Glomerular endothelial cell (primary cell): ENCODE measurements at places on chromosomes 13 and 19. TPM values are rescaled to one million over a fixed set of nuclear protein-coding genes. Genes with fewer than 3 reads are reported as not detected.
A peak's percentile ranks its signal among the peaks of the same experiment; 100 is the strongest.

DNA sequence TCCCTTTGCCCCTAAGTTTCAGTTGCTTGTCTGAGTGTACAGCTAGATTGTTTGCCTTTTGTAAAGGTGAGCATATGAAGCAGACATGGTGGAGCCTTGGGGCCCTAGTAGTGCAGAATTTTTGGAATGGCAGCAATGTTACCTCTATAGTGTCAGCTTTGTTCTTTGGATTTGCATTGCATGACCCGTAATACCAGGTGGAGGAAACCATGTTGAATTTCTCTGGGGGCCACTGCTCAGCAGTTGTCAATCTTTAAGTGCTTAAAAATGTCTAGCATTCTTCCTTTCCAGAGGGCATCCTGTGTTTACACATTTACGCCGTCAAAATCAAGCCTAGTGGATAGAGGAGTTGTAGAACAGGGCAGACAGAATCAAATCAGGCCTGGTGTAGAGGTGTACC lies 303.3 kb downstream of the ATP8A2 start:
- DNase-seq = no peak

DNA sequence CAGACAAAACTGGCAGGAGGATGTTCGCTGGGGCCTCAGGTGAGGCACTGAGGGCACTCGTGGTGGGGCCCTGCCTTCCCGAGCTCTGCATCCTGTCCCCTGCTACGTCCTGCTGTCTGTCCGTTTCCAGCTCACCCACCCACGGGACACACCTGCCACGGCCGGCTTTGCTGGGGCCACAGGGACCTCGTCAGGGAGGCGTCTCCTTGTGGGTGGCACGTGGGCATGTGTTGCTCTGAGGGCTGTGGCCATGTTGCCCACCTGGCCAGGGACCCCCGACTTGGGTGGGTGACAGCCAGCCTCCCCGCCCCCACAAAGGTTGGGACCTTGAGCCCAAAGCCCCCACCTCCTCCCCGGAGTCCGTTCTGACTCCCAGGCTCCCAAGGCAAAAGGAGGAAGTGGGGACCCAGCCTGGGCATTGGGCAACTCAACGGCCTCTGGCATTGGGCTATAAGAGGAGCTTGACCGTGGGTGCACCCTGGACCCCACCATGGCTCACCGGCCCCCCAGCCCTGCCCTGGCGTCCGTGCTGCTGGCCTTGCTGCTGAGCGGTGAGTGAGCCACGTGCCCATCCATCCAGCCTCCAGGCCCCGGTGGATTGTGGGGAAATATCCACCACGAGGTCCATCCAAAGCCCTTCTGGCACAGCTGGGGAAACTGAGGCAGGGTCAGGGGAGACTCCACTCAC lies at the start of gene PRTN3:
Gene PRTN3 (plus strand): TSS at position 481 of the 688 bp plus-strand sequence. CDS start 10 bp downstream, at position 491.
- DNase-seq = no peak

GRCh38 chr19:54430306-54431254 lies 15.3 kb downstream of the TTYH1 start:
- DNase-seq = no peak

GRCh38 chr19:19743176-19743575 lies 10.3 kb upstream of the ZNF14 start:
- DNase-seq = no peak

Gene OR4F17
- total RNA-seq = not detected in 2 replicates

- no peak for DNase-seq
These were observed 3.2 kb downstream of the CCDC122 start for GRCh38 chr13:43876366-43876765.

Gene KLK14
- not detected in 2 replicates for total RNA-seq

DNA sequence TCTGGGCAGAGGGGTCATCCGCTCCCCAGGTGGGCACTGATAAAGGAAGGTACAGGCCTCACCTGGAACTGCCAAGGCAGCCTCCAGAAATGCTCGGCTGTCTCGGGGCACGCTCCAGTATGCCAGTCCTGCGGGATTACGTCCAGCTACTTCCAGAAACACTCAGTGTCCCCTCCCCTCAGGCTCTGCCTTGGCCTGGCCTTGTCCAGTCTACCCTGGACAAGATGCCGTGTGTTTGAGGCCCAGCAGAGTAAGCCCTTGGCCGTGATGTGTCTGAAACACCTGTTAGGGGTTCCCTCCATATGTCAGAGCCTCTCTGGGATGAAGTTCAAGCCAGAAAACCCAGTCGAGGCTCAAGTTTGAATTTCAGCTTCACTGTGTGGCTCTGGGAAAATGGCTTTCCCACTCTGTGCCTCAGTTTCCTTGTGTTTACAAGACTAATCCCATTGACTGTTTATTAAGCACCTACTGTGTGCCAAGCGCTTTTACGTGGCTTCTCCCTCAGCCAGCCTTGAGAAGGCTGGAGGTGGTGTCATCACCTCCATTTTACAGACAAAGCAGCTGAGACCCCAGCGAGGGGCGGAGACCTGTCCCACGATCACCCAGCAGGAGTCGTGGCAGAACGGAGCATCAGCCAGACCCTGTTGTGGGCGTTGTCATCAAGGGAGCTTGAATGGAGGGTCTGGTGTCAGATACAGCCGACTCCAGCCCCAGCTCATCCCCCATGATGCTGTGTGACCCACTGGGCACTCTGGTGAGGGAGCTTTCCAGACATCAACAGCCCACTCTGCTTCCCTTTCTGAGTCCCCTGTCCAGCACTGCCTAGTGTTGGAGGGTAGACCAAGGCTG lies 2.0 kb upstream of the PIK3R2 start:
- DNase-seq = no peak

DNA sequence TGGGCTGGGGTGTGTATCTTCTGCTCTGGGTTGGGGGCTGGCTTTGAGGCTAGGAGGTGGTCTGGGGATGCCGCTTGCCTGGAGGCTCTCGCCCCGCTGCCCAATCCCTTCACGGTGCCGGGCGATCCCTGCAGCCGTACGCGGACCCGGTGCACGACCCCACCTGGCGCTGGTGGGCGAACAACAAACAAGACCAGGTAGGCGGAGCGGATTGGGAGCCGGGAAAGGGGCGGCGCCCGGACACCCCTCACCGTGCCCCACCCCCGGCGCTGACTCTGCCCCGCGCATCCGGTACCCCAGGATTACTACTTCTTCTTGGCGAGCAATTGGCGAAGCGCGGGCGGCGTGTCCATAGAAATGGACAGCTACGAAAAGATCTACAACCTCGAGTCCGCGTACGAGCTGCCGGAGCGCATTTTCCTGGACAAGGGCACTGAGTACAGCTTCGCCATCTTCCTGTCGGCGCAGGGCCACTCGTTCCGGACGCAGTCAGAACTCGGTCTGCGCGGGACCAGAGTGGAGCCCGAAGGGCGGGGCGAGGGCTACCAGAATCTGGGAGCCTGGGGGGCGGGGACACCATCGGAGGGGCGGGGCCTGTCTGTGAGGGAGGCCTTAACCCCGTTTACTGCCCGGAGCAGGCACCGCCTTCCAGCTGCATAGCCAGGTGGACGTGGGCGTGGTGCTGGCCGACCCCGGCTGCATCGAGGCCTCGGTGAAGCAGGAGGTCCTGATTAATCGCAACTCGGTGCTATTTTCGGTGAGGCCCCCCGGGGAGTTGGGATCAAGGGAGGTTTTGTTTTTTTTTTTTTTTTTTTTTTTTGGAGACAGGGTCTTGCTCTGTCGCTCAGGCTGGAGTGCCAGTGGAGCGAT lies 12.1 kb upstream of the PSMD8 start:
- DNase-seq = no peak

DNA sequence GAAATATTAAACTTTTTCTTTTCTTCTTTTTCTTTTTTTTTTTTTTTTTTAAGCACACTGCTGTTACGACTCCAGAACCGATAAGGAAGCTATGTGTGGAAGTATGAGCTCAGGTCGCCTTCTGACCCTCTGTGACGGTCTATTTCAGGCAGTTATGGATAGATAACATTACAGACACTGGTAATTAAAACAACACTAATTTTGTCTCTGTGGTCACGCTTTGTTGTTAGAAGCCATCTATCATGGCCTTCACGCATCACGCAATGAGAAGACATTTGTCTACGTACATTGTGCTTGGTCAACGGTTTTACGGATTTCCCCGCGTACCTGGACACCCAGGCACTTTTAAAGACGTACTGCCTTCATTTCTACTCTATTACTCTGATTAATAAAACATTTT lies 306.0 kb upstream of the ZNF507 start:
- no peak for DNase-seq

- DNase-seq = peak; percentile 44
These were observed 18.8 kb downstream of the PDCD5 start for GRCh38 chr19:32599736-32600157.

GRCh38 chr19:18781885-18782527 lies 9.1 kb downstream of the COMP start:
- no peak for DNase-seq

Gene CGB2
- not detected in 2 replicates for total RNA-seq

Gene CYP2B6
- not detected in 2 replicates for total RNA-seq

DNA sequence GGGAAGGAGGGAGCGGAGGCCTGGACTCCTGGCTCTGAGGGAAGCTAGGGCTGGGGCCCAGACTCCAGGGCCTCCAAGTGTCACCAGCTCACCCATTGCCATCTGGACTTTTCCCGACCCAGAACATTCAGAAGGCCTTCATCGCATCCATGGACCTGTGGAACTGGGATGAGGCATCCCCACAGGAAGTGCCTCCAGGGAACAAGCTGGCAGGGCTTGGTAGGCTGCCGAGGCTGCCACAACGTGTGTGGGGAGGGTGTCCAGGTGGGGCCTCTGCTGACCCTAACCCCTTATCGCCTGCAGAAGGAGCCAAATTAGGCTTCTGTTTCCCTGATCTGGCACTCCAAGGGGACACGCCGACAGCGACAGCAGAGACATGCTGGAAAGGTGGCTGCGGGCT lies 767 bp downstream of the ETV2 start:
- no peak for DNase-seq

- no peak for DNase-seq
These were observed 37.4 kb upstream of the RCBTB2 start for GRCh38 chr13:48570216-48570828.

GRCh38 chr19:11538232-11539036 lies at the start of gene CNN1:
Gene CNN1, plus strand, starts transcription at chr19:11538851. Its CDS starts 77 bp downstream, at chr19:11538928.
- DNase-seq = no peak

Gene RFPL4AL1
- not detected in 2 replicates for total RNA-seq

DNA sequence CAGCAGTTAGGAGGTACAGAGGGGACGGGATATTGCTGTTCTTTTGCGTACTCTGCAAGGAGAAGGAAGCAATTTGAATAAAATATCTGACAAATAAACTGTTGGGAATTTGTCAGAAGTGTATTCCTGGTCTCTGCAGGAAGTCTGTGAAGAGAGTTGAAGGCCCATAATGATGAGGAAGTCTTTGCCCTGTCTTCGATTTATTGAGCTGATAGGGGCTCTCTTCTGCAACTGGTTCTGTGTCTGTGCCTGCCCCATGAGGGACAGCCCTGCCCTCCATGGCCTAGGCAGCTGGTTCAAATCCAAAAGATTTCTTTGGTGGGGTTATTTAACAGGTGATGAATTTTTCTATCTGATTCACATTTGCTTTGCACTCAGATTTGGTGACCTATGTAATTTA lies 339.7 kb upstream of the EDNRB start:
- no peak for DNase-seq

DNA sequence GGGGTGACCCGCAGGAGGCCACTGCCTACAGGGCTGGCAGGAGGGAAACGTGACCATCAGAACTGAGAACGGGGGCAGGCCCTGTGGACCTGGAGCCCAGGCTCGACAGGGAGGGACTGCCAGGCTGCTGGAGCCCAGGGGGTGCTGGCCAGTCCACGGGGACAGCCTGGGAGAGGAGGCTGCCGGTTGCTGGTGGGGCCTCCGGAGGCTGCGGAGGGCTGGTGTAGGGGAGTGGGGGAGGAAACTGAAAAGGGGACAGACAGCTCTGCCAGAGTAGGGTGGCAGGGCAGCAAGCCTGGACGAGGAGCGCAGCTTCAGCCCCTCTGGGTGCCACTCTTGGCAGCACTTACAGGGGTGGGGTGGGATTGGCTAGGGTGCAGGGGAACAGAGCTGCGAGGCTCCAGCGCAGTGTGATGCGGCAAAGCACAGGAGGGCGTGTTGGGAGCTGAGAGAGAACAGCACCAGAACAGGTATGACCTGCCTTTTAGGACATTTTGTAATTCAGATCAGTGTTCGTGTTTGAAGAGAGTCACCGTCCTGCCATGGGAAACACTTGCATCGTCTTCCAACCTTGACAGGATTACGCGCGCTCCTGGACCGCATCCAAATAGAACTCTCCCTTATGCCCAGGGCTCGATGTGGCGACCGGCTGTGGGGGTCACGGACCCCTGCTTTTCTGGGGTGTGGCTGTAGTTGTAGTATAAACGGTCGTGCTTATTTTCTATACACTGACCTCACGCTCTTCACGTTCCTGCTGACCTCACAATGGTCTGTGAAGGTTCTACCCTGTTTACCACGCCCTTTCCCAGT lies 19.9 kb upstream of the ARHGEF7 start:
- no peak for DNase-seq

GRCh38 chr13:25930653-25931052 lies 121.2 kb downstream of the SHISA2 start:
- no peak for DNase-seq

DNA sequence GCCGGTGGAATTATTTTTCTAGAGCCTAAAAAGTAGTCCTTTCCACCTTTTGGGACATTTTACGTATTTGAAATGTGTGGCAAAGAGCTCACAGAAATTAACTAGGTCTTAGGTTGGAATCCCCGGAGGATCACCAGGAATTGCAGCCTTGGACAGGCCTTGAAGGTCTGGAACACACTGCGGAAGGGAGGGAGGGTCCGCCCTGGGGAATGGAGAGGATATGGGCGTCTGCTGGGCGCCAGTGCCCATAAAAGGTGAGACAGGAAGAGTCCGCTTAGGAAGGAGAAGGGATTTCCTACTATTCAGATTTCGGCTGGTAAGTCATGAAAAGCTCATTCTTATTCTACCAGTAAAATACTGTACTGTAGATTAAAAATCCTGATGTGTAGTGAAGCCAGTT lies 111.9 kb downstream of the COL4A2 start:
- no peak for DNase-seq

GRCh38 chr13:102688306-102688973 lies 6.4 kb downstream of the METTL21C start:
- DNase-seq = no peak

- no peak for DNase-seq
These were observed 95.7 kb upstream of the TSHZ3 start for GRCh38 chr19:31444931-31445330.

Gene HIF3A
- 7.5 and 20.6 TPM in 2 replicates for total RNA-seq

DNA sequence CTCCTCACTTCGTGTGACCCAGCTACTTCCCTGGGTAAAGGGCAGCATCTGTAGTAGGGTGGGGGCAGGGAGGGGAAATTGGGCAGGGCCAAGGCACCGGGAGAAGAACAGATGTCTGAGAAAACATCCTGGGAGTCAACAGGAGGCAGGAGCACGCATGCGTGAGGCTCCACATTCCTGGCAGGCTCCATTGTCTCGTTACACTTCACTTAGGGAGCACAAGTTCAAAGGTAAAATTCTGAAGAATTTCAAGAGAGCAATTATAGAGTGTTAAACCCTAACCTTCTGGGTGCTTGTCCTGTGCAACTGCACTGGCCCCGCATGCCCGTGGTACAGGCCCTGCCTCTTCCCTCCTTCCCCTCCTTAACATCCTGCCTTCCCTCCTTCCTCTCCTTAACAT lies 79.6 kb upstream of the POMP start:
- DNase-seq = no peak

Gene ZNF544
- total RNA-seq = 32.5 and 46.6 TPM in 2 replicates
